Ovary (tissue), 10 donors: ENCODE measurements at places on chromosomes 12 and 14. TPM values are rescaled to one million over a fixed set of nuclear protein-coding genes. Genes with fewer than 3 reads are reported as not detected.

DNA sequence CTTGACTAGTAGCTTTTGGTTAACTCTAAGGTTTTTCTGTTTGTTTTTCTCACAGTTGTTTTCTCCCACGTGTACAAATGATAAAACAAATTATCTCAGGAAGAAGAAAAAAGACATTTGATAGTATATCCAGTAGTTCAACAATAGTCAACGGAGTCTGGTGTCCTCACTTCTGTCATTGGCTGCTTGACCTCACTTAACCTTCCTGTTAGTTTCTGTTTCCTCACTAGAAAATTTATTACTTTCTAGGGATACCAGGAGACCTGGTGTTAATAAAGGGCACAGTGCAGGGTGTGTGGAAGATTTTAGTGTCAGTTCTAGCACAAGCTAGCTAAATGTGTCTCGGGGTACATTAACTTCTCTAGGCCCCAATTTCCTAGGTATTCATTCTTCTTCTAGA, 116.0 kb downstream of the PRKCH start:
- DNase-seq = no peak

- DNase-seq = no peak
Observed at GRCh38 chr14:62736048-62737043, 308.9 kb downstream of the KCNH5 start.

DNA sequence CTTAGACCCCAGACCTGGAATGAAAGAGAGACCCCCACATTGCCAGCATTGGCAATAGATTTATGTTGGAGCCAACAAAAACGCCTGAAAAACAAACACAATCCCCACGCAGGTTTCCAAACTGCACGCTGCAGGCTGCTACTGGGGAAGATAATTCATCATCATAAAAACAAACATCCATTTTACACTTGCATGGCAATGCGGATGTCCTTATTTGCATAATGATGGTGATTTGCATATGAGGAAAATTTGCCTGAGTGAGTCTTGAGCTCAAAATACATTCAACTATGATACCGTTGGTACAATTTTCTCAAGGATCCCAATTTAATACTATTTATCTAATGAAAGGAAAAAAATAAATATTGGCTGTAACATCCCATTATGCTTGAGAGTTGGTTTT, 33.6 kb upstream of the TMEM132D start:
- no peak for DNase-seq

- DNase-seq = no peak
Observed at GRCh38 chr12:125434936-125435443, 369.8 kb downstream of the AACS start.

GRCh38 chr14:95504135-95505029, 12.1 kb downstream of the SYNE3 start:
- DNase-seq = no peak

- DNase-seq = no peak
Observed at GRCh38 chr12:51377099-51377984, 13.9 kb downstream of the GALNT6 start.

DNA sequence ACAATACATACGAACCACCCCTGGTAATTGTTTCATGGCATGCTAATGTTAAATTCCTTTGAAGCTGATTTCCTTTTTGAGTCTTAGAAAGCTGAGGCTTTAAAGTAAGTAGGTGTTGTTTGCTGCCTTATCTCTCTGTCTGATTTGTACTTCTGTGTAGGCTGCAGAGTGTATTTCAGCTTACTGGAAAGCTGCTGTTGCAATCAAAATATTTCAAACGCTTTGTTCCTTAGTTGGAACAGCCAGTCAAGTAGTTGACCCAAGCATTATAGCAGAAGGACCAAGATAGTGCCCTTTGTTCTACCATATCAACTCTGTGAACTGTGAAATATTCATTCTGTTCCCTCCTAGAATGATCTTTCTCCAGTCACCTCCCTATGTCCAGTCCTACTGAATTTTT, 3.1 kb downstream of the PKP2 start:
- DNase-seq = no peak

GRCh38 chr12:122194804-122195203, 8.7 kb upstream of the B3GNT4 start:
- no peak for DNase-seq

- DNase-seq = no peak
Observed at GRCh38 chr12:92753976-92754885, 51.4 kb downstream of the PLEKHG7 start.

Gene KRT75
- not detected for polyA plus RNA-seq

Gene INHBC
- polyA plus RNA-seq = 0.12 TPM
